ENCODE measurements at places on chromosomes 13 and 19.

GRCh38 chr13:28338742-28339141 lies 156.2 kb downstream of the FLT1 start:
- no peak for ATAC-seq

DNA sequence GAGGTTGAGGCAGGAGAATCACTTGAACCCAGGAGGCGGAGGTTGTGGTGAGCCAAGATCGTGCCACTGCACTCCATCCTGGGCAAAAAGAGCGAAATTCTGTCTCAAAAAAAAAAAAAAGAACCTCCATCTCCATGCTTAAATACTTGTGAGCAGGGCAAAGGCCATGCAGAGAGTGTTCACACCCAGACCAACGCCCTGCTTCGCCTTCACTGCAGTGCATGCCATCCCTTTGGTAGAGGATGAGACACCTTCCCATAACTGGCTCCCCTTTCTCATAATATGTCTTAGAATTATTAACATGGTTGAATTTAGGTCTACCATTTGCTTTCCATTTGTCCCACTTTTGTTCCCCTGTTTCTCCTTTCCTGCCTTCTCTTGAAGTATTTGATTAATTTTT lies 15.4 kb downstream of the BBC3 start:
- ATAC-seq: no peak

DNA sequence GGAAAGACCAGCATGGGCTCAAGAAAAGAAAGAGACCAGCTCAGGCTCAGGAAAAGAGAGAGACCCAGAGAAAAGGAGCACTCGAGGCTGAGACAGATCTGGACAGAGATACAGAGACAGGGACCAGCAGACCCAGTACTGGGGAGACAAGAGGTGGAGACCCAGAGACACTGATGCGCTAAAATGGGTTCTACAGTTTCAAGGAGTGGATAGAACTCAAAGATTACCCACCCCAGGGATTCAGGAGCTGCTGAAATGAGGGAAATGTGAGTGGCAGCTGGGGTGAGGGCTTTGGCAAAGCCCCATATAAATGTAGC lies 609 bp upstream of the ZSCAN18 start:
- ATAC-seq: no peak

DNA sequence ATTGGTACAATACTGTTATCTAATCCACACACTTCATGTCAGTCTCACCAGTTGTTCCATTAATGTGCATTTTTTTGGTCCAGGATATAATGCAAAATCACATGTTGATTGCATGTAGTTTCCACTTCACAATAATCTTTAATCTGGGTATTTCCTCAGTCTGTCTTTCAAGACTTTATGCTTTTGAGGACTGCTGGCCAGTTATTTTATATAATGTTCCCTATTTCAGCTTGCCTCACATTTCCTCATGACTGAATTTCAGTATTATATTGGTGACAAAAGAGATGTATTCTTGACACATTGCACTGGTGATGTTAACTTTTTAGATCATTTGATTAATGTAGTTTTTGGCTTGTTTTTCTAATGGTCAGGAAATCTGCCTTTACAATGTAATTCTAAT lies 368.3 kb downstream of the IRS2 start:
- no peak for ATAC-seq

DNA sequence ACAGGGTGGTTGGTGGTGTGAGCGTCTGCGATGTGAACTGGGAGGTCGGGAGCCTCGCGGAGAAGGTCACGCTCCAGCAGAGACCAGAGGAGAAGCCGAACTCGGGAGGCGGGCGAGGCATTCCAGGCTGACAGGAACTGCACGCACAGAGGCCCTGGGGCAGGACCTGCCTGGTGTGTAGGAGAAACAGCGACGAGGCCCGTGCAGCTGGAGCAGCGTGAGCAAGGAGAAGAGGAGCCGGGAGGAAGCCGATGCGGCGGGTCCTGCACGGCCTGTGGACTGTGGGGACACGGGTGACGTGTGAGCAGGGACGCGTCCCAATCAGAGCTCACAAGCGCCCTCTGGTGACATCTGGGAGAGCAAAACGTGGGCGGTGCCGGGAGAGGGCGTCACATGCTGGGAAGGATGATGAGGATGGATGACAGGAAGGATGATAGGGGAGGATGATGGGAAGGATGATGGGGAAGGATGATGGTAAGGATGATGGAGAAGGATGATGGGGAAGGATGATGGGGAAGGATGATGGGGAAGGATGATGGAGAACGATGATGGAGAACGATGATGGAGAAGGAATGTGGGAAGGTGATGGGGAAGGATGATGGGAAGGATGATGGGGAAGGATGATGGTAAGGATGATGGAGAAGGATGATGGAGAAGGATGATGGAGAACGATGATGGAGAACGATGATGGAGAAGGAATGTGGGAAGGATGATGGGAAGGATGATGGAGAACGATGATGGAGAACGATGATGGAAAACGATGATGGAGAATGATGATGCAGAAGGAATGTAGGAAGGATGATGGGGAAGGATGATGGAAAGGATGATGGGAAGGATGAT lies 16.1 kb upstream of the MADCAM1 start:
- ATAC-seq: peak; percentile 63
